Fibroblast of skin of right quadriceps (primary cell): ENCODE measurements at places on chromosomes 2 and 18.

GRCh38 chr2:171956135-171956825 lies 34.0 kb downstream of the HAT1 start:
- DNase-seq: no peak

DNA sequence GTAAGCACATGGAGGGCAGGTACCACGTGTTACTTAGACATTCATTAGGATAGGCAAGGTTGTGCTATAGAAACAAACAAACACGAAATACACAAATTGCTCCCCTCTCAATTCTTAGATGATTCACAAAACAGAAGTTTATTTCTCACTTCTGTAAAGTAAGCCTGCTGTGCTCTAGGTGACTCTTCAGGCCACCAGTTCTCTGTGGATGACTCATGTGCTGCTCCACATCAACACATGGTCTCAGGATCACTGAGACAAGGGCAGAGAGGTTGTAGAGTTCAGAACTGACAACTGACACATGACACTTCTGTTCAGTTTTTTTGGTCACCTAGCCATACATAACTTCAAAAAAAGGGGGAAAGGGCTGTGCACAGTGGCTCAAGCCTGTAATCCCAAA lies 70.6 kb downstream of the DAW1 start:
- no peak for DNase-seq

DNA sequence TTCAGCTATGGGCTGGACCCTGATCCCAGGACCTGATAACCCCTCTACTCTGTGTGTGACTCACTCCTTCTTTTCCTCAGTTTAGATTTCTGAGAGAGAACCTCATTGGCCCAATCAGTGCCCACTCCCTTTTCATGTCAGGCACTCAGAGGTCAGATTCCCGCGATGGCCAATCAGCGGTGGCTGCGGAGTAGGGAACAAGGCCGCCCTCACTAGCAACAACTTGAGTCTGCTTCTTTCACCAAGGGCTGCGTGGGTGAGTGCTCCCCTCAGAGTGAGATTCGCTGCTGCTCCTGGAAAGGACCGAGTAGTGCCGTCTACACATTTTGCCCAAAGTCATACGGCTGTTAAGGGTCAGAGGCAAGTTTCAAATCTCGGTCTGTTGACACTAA lies 34.7 kb downstream of the NPPC start:
- no peak for DNase-seq

- DNase-seq: no peak
Observed at GRCh38 chr2:120670371-120670770, 65.3 kb upstream of the GLI2 start.

- DNase-seq: no peak
Observed at GRCh38 chr2:55705027-55705653, 11.5 kb upstream of the PNPT1 start.

GRCh38 chr18:63578357-63578958 lies 8.7 kb upstream of the SERPINB13 start:
- DNase-seq: peak; percentile 53

- DNase-seq: no peak
Observed at GRCh38 chr18:61256291-61256690, 76.9 kb upstream of the CDH20 start.

DNA sequence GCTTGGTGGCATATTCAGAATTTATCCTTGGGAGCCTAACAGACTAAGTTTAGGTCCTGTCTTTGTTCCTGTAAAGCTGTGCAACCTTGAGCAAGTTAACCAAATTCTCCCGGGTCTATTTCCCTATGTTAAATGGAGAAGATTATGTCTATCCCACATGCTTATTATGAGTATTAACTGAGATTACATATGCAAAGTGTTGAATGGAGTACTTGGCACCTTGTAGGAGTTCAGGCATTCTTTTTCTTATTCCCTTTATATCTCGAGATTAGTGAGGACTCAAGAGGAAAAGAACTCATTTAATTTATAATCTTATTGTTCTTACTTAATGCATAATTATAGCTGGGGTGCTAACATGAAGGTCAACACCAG lies 184.6 kb downstream of the FMNL2 start:
- DNase-seq: no peak

DNA sequence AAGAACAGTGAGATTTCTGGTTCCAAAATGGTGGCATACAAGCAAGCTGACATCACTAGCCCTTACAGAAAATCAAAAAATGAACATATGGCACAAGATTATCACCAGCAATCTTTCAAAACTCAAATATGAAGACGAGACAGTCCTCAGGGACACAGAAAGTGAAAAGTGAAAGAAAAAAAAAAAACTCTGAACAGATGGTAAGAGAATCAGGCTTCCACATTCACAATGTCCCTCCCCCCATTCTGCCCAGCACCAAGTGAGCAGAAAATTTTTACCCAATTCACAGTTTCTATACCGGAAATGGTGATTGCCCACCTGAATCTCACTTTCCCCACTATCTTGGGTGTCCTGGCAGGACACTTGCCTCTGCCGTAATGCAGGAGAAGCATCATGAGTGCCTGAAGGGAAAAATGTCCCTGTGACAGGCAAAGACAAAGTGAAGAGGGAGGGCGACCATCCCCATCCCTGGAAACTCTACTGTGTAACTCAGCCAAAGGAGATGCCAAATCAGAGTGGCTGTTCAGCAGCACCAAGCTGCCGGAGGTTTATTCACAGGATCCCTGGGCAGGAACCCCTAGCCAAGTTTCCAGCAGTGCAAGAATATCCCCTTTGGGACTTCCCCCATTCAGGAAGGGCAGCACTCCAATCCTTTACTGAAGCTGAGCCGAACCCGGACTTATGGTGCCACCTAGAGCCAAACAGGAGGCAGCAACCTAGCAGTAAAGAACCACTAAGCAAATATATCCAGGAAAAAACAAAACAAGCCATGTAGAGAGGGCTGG lies 312.2 kb downstream of the LRATD1 start:
- DNase-seq: peak; percentile 45

GRCh38 chr2:21819454-21819853 lies 695.7 kb downstream of the TDRD15 start:
- peak; percentile 58 for DNase-seq

- no peak for DNase-seq
Observed at GRCh38 chr2:134852518-134852917, 14.1 kb downstream of the ACMSD start.

GRCh38 chr2:171754254-171754939 lies 67.1 kb downstream of the DYNC1I2 start:
- DNase-seq: peak; percentile 7

DNA sequence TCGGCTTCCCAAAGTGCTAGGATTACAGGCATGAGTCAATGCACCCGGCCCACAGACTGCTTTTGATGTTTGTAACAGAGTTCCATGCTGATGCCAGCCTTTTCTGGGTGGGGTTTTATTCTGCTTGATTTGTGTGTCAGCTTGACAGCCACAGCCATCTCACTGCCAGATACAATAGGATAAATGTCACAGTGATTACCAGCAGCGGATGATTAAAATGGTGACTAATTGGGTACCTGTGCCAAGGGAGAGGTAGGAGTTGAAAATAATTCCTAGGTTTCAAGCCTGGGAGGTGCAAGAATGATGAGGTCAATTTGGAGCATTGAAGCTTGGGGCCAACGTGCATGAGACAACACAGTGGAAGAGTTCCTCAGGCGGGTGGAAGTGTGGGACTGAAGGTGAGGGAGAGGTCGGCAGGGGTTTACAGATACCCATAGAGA lies 39.4 kb downstream of the SH2D6 start:
- no peak for DNase-seq

DNA sequence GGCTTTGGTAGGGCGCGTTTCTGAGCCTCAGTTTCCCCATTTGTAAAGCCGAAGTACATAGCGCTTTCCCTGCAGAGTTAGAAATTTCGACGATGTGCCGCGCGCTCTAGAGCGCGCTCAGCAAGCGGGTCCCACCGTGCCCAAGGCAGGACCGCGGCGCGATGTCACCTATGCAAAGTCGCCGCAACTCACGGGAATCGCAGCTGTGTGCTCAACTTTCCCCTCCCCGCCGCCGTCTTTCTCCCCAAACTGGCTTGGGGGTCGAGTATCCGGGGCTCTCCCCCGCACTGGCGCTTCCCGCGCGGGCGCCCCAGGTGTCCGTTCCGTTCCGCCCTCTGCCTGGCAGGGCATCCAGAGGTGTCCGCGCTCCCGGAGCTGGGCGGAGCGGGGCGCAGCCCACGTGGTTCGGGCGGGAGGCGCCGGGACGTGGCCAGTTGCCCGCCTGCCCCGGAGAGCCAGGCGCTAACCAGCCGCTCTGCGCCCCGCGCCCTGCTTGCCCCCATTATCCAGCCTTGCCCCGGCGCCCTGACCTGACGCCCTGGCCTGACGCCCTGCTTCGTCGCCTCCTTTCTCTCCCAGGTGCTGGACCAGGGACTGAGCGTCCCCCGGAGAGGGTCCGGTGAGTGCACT lies at the start of gene MLPH:
TSS of gene MLPH (plus strand) at position 433 of the 630 bp plus-strand sequence. CDS start 6,176 bp downstream, outside the sequence.
- no peak for DNase-seq

GRCh38 chr2:75698918-75699317 lies 11.8 kb downstream of the GCFC2 start:
- no peak for DNase-seq

DNA sequence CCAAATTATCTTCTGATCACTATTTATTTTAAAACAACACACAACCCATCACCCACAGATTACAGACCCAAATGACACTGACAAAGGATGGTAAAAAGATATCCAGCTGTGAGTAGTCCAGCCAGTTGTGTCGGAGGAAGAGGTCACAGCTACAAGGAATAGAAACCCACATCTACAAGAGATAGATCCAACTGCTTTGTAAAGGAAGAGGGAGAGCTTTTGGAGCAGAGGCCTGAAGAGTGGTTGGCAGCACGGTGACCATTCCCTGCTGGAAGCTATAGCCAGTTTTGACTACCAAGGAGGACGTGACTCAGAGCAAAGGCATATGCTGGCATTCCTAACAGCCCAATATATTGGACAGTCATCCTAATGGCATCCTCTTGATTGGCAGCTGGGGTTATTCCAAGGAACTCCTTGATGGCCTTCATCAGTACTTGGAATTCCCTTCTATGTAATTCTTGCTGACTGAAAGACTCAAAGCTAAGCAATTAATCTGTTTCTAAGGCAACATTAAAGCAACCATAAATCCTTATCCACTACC lies 17.1 kb downstream of the SLC8A1 start:
- peak; percentile 98 for DNase-seq

- DNase-seq: no peak
Observed at GRCh38 chr18:56756966-56757365, 105.8 kb downstream of the WDR7 start.

DNA sequence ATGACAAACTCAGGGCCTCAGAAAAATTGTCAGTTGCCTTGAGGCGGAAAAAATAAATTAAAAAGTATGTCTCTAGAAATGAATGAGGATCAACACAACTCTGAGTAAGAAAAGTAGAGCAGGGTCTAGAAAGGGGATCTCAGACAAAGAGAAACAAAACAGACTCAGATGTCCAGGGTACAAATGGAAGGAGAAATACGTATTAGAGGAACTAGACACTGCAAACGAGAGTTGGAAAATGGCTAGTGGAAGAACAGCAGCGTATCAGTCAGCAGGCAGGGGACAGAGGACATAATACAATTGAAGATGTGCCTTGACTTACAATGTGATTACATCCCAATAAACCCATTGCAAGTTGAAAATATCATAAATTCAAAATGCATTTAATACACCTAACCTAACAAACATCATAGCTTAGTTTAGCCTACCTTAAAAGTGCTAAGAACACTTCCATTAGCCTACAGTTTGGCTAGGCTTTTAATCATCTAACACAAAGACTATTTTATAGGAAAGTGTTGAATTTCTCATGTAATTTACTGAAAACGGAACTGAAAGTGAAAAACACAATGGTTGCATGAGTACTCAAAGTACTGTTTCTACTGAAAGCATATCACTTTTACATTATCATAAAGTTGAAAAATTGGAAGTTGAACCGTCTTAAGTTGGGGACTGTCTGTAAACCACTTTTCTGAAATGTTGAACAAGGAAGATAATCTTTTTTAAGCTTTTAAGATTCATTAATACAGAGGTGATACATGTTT lies 182.8 kb downstream of the NBAS start:
- DNase-seq: no peak

DNA sequence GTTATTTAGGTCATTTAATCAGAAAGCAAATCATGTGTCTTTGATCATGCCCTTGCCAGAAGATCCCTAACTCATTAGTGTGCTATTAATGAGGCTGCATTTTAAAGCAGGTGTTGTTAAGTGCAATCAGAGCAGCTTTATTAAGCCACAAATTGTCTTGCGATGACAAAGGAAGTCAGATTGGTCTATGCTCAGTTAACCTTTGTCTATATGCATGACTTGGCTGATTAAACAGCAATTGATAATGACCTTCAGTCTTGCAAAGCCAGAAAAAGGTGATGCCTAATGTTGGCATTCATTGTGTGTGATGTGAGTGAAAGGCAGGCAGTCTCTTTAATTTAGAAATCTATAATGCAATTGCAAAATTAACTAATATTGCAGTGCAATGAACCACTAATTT lies 166.9 kb downstream of the RND3 start:
- DNase-seq: no peak

DNA sequence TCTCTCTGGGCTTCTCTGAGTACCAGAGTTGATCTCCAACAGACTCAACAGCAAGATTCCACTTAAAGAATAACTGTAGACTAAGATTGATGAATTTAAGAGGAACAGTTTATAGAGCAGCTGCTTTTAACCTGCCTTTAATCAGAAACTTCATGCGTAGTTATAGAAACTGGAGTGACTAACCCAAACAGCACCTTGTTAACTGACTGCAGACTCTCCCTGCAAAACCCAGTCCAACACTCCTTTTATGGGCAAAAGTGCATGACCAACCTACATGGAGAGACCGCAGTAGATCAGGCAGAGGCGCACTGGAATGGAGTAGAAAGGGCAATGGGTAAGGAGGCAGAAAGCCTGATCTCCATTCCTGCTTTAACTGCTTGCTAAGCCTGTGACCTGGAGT lies 110.6 kb downstream of the NRP2 start:
- peak; percentile 76 for DNase-seq

- DNase-seq: peak; percentile 5
Observed at GRCh38 chr2:214881647-214882202, 72.2 kb upstream of the BARD1 start.

GRCh38 chr2:101625387-101625786 lies 72.1 kb upstream of the MAP4K4 start:
- no peak for DNase-seq

DNA sequence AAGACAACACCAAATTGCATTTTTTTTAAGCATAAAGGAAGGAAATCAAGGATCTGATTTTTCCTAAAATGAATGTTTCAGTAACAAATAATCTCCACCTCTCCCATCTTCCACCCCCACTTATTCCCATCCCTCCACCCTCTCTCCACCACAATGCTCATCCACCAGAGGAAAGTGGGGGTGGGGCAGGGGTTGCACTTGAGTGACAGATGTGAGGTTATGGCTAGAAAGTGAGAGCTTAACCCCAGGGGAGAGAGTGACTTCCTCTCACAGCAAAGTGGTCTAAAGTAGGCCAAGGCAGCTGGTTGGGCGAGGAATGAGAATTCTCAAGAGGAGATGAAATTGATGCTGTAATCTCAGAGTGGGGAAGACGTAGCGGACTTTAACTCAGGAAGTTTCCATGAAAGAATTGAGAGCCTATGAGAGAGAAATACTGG lies 104.7 kb downstream of the HNRNPLL start:
- DNase-seq: no peak

- DNase-seq: peak; percentile 3
Observed at GRCh38 chr18:67301592-67301991, 214.9 kb downstream of the DSEL start.
